GM12864 (cell line): ENCODE measurements at places on chromosomes 7 and 10.

- DNase-seq, result no peak
Measured at GRCh38 chr10:91629715-91630549, 2.9 kb downstream of the PPP1R3C start.

DNA sequence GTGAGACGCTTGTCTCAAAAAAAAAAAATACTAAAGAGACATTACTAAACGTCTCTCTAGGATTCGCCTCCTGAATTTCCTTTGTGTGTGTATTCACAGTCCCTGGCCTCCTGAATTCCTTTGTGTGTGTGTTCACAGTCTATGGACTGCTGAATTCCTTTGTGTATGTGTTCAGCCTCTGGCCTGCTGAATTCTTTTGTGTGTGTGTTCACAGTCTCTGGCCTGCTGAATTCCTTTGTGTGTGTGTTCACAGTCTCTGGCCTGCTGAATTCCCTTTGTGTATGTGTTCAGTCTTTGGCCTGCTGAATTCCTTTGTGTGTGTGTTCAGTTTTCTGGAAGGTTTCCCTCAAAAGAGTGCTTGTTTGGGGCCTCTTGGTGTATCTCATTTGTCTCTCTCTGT, 8.2 kb downstream of the BMS1 start:
- DNase-seq, result no peak

GRCh38 chr10:34918060-34918775, 103.1 kb upstream of the PARD3 start:
- DNase-seq, result no peak

DNA sequence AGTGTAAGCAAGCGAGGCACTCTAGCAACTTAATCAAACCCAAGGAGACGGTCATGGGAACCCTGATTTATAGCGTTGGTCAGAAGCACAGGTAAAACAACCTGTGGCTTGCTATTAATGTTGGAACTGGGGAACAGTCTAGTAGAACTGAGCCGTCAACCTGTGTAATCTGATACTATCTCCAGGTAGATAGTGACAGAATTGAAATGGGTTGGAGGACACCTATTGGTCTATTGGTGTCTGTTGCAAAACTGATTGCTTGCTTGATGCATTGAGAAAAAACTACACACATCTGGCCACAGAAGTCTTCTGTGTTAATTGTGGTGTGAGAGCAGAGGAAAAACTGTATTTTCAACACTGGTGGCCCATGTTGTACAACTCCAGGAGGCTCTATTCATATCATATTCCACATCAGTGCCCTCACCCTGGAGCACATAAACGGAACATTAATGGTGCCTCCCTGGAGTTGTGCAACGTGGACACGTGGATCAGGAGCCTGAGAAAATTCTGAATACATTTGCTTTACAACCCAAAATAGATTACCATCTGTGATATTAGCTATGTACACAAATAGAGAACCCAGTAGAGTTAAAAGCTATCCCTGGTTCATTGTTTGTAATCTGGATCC, 112.2 kb downstream of the MYO3A start:
- DNase-seq, result no peak

DNA sequence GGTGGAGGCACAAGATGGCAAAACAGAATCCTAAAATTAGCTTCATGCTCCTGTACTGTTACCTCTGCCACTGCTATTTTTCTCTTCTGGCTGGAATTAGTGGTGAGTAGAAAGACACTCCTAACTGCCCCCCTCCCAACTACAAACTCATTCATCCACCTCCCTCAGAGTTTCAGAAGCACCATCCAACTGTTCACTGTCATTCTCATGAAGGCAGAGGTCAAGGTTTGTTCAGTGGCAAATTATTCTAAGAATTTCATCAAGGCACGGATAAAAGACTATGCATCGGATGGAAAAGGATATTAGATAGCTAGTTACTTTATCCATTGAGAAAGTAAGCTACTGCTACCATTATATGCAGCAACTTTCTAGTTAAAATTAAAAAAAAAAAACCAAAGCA, 59.7 kb downstream of the LRGUK start:
- no peak for DNase-seq

DNA sequence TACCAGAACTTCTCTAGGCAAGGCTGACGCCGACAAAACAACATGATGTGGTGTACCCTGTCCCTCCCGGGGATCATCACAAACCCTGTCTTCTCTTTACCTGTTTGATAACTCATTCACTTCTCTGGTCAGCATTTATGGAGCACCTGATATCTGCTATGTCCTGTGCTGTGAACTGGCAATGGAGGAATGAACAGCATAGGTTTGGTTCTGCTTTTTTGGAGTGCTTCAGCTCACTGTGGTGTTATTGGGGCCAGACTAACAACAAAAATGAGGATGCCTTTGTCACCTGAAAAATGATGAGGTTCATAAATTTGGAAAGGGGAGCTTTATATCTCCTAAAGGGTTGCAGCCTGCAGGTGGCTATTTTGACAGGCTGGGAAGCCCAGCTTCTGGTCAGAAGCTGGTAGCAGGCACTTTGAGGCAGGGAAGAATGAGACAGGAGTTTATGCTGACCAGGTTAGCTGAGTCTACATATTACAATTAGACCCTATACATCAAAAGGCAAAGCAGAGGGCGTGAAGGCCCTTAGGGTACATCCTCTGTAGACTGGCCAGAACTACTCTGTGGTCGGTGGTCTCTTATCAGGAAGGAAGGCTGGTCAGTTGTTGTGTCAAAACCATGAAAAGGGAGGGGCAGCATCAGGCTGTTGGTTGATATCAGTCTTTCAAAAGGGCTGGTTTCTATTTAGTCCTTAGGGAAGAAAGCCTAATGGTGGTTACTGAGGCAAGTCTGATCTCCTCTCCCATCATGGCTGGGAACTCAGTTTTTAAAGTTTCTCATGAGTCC, 42.3 kb downstream of the SH2D4B start:
- no peak for DNase-seq

DNA sequence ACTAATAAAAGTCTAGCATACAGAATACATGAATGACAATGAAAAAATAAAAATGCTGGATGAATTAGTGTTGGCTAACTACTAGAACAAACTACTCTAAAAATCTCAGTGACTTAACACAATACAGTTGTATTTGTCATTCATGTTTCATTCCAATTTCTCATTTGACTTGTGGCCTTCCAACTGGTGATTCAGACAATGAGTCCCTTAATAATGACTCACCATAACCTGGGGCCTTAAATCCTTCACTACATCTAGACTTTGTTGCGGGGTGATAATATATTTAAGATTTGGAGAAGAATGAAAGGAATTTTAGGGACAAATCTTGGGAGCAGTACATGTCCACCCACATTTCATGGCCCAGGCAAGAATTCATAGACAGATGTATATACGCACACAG, 90.5 kb upstream of the POM121L12 start:
- DNase-seq, result no peak

- DNase-seq, result no peak
Measured at GRCh38 chr7:32221736-32222135, 151.5 kb upstream of the PDE1C start.

DNA sequence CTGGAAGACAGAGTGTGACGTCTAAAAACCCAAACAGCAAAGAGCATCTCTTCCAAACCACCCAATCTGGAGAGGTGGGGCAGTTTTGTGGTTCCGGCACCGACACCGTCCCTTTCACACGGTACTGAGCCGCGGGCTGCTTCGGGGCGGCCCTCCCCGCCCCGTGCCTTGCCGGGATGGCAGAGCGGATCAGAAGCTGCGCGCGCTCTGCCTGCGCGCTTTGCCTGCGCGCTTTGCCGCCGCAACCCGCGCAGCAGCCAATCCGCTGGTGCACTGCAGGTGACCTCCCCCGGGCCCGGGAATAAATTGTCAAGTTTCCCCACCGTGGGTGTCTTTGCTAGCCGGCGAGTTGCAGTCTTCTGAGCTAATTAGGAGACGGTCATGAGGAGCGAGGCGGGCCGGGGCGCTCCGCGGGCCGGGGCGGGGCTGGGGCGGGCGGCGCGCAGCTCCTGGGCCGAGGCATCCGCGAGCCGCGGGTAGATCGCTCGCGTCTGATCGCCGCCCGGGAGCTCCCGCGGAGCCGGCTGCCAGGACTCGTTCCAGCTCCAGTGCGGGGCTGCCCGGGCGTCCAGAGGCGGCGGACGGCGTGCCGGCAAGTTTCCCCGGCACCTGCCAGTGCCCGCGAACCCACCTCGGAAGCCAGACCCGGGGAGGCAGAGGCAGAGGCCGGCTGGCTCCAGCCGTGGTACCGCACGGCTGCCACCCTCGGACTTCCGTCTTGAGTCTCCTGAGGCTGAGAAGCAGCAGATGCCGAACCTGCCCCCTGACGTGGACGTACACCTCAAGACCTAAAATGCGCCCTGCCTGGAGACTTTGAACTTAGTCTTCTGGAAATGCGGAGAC, 536.0 kb upstream of the GALNT17 start:
- no peak for DNase-seq

DNA sequence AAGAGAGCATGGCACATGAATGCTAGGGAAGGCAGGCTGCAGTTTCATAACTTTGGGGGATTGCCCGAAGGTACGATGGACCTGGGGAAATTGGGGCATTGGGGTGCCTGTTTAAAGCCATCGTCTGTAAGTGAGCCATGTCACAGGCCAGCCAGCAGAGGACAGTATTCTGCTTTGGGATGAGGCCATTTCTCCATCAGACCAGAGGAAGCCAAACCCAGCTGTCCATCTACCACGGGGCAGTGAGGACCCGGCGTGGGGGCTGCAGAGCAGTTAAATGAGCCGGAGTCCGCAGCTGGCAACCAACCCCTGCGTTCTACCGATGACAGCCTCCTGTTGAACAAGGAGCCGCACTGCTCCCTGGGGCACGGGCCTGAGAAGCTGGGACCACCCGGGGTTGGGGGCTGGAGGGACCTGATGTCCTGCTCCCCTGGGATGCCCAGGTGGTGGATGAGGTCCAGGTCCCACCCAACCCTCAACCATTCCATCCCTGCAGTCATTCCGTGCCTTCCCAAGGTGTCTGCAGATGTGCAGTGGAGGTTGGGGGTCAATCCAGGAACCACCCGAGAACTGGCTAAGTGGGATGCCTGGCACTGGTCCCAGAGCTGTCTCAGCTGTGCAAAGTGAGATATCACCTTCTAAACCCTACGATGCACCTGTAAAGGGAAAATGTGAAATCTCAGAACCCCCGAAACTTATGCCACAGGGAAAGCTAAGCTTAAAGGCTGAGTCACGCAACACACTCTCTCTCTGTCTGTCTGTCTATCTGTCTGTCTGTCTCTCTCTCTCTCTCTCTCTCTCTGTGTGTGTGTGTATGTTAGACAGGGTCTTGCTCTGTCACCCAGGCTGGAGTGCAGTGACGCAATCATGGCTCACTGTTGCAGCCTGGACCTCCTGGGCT, 12.1 kb upstream of the RHBDD2 start:
- no peak for DNase-seq

GRCh38 chr7:26616235-26616634, 248.2 kb downstream of the SKAP2 start:
- DNase-seq, result no peak

GRCh38 chr7:96997512-96998032, 7.8 kb upstream of the DLX6 start:
- DNase-seq, result no peak

DNA sequence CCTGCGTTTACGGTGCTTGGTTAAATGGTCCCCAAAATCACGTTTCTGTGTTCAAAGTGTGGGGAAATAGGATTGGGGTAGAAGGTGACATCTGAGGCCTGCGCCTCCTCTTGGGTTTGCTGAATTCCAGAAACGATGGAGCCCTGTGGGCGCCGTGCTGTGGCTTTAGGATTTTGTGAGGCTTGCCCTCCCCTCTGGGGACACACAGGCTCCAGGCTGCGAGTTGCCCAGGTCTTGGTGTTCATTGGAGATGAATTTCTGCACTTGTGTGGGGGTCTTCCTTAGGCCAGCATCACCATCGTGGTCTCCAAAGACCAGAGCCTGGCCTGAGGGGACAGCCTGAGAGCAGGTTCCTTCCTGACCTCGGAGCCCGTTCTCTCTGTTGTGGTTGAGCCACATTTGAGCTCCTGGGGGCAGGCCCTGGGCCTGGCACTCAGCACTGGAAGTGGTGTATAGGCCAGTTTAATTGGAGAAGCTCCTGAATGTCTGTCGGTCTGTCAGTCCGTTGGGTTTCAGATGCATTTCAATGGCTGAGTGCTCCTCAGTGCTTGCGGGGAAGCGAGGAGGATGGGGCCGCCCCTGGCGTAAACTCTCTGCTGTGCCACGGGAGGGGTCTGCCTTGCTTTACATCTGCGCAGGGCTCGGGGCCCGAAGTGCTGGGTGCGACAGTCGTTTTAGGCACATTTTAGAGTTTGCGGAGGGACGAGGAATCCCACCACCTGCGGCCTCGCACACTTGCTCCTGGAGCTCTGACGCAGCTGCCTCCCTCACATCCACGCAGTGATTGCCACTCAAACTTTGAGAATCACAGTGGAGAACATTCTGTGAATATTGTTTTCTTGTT, 71.7 kb downstream of the DNAJB6 start:
- no peak for DNase-seq

DNA sequence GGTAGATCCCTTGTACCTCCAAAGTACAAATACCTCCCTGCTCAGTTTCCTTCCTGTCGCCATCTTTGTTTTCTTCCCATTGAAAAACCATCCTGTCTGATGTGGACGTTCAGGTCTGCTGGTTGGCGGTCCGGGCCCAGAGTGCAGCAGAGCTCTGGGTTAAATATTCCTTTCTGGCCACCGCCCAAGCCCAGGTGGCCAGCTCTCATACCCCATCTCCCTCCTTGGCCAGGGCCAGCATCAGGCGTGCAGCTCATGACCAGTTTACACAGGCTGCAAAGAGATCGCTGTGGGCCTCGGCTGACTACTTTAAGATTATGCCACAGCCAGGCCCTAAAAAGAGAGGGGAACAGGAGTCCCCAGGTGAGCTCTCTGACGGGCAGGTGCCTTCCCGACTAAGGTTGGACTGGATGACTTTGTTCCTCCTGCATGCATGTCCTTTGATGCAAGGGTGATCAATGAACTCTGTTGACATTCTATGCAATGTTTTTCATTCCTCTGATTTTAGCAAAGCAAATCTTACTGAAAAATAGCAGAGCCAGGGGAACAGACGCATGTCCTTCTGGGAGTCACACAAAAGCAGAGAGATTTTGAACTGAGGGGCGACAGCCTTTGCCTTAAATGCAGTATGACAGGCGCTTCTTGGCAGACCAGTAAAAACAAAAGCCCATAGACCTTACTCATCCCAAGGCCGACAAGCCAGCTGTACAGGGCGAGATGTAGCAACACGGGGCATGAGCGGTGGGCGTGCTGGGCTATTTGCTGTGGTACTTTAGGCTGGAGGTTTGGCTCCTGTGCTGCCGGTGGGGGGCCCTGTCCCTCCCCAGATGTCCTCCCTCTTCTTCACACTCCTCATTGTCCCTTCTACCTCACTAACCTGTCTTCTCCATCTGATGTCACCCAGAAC, 33.3 kb upstream of the SH2B2 start:
- DNase-seq, result no peak

- DNase-seq, result no peak
Measured at GRCh38 chr10:95221124-95221523, 27.1 kb downstream of the ACSM6 start.

DNA sequence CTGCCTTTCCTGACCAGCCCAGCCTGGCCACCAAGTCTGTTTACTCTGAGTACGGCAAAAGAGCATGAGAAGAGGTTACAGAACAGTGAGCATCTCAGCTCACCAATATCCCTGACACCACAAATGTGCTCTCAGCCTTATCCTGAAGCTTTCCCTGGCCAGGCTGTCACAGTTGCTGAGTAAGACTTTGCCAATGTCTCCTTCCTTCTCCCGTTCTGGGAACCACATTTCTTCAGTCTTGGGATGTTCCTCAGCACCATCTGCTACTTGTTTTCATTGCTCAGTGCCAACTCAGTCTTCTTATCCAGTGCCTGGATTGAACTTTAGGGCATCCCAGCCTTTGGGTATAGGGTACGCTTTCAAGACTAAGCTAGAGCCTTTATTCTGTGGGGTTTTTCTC, 7.1 kb upstream of the KCNIP2 start:
- DNase-seq, result no peak
